WERI-Rb-1 (cell line): ENCODE measurements at places on chromosomes 6 and 20.

GRCh38 chr20:58500256-58500655 is 14.9 kb downstream of the APCDD1L start:
- DNase-seq = no peak

DNA sequence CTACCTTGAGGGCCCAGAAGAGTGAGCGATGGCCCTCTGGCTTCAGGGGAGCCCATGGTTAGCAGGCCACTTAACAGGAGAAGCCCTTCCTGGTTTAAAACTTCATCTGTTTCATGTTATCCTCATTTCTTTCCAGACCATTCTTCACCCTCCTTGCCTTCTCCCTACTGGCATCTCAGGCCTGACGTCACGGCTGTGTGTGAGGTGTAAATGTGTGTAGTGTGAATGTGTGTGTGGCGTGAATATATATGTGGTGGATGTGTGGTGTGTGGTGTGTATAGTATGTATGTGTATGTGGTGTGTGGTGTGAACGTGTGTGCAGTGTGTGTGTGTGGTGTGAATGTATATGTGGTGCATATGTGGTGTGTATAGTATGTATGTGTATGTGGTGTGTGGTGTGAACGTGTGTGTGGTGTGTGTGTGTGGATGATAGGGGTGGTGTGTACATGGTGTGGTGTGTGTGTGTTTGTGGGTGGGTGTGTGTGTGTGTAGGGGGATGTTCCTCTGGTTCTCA is 88.5 kb downstream of the SOD2 start:
- DNase-seq = no peak

DNA sequence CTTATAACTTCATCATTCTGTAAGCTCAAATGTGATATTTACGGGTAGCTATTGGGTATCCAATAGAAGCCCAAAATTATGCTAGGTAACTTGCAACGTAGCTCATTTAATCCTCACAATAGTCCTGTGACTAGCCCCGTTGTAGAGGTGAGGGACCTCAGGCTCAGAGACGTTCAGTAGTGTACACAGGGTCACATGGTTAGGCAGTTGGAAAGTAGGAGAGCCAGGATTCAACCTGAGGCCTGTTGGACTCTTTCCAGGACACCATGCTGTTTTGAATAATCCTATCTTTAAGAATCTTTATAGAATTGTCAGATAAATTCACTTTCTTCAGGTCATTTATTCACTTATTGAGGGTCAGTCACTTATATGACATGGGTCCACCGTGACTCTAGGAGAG is 9.2 kb upstream of the ELOVL2 start:
- no peak for DNase-seq

GRCh38 chr6:169808608-169808967 is 57.2 kb downstream of the ERMARD start:
- DNase-seq = no peak

GRCh38 chr6:115901896-115902295 is 158.8 kb downstream of the FRK start:
- DNase-seq = peak; percentile 11

DNA sequence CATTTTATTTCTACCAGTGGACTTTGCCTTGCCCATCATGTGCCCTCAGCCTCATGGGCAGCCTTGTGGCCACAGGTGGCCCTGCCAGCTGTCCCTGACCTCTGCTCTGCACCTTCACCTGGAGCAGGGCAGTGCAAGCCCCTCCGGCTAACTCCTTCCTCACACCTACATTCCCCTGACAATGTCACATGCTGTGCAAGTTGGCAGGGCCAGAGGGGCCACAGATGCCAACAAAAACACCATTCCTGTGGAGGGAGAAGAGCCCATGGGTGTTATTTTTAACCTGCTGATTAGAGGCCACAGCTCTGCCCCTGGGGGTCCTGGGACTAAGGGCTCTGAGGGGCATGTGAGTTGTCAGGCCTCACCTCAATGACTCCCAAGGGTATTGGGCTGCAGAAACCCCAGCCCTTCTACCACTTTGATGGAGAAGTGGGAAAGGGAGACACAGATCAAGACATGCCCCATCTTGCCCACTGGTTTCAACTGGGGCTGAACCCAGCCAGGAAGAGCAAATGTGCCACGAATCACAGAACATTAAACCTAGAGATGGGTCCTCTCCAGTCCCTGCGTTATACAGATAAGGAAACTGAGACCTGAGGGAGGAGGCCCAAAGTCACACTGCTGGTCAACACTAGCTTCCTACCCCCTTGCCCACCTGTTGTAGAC is 65.0 kb downstream of the MRPL14 start:
- no peak for DNase-seq
